ENCODE measurements at places on chromosomes 1 and 21.

DNA sequence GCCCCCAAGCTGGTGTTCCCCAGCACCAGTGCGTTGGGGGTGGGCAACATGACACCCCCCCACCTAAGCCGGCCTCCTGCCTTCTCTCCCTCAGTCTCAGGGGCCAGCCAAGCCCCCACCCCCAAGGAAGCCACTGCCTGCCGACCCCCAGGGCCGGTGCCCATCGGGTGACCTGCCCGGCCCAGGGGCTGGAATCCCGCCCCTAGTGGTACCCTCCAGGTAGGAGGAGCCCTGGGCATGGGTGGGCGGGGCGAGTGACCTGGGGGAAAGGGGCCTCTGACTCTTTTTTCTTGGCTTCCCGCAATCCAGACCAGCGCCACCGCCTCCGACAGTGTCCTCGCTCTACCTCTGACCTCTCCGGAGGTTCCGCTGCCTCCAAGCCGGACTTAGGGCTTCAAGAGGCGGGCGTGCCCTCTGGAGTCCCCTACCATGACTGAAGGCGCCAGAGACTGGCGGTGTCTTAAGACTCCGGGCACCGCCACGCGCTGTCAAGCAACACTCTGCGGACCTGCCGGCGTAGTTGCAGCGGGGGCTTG lies 1.3 kb upstream of the EFNA4 start:
- no peak for DNase-seq

GRCh38 chr1:194369060-194369459 lies 1182.6 kb upstream of the B3GALT2 start:
- no peak for DNase-seq

GRCh38 chr21:40851749-40852148 lies 4.8 kb upstream of the DSCAM start:
- no peak for DNase-seq

GRCh38 chr1:31426249-31426922 lies 13.4 kb downstream of the SERINC2 start:
- no peak for DNase-seq

- no peak for DNase-seq
These were observed 145.7 kb downstream of the CASZ1 start for GRCh38 chr1:10650556-10651388.

DNA sequence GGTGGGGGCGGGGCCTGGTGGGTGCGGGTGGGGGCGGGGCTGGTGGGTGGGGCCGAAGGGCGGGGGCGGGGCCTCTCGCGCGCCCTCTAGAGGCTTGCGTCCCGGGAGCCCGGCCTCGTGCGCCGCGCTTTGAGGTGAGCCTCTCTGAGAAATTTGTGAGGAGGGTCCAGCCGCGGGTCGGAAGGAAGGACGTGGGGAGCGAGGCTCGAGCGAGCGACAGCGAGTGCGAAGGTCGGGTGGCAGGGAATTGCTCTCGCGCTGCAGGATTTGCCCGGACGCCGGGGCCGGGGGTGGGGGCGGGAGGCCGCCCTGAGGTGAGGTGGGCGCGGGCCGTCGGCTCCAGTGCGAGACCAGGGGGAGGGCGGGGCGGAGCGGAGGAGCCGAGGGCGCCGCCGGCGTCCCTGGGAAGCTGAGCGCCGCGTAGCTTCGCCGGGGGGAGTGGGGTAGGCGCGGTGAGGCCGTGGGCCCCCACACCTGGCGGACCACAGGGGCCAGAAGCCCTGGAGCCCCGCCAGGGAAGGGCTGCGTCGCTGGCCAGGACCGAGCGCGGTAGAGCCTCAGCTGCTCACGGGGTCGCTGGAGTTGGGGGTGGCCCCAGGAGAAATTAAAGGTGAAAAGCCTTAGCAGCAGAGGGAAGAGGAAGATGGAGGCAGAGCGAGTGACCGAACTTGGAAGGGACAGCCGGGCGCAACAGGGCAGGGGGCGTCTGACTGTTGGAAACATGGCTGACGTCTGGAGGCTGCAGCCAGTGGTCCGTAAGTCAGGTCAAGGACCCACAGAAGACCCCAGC lies 754 bp upstream of the LSS start:
- no peak for DNase-seq

DNA sequence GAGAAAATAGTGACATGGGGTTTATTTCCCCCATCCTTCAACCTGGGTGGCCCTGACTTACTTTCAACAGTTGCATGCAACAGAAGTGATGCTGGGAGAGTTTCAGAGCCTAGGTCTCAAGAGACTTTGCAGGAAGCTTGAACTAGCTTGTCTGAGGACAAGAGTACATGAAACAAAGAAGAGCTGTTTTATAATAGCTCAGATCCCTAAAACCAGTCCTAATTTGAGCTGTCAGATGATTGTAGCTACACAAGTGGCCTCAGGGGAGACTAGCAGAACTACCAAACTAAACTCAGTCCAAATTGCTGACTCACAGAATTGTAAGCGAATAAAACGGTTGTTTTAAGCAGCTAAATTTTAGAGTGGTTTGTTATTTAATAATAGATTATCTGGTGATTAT lies 17.1 kb downstream of the RC3H1 start:
- DNase-seq = no peak

- DNase-seq = no peak
These were observed 112.2 kb downstream of the MAP3K21 start for GRCh38 chr1:233439721-233440120.

- DNase-seq = no peak
These were observed 12.7 kb upstream of the IFNGR2 start for GRCh38 chr21:33390479-33390878.

DNA sequence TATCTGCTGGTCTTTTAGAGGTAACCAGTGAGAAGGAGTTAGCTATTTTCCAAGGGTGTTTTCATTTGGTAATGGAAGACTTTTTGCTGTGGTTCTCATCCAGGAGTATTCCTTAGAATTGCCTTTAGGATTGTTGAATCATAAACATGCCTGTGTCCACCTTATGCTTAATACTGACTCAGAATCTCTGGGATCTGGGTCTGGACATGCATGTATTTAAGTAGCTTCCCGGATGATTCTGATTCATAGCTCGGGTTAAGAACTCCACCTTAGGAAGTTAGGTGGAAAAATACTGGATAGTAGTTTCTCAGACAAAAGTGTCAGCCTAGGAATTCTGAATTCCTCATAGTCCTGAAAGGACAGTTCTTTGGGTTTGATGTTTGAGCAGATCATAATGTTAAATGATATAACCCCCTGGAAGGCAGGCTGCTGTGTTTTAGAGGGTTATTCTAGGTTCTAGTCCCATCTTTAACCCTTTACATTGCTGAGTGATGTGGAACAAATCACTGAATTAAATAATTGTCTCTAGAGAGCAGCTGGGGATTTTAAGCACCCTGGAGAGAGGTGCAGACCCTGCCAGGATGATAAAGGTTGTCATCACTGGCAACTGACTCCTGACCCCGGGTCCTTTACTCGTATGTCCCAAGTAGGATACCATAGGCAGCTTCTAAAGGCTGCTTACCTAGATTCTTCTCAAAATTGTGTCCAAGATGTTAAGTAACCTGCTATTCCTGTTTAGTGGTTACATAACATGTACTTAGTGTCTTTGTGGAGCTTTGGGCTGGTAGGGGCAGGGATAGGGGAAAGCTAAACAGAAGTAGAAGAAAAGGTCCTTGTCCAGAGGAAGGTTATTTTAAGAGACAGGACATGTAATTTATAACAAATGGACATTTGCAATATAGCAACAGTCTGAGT lies 14.5 kb upstream of the C4BPB start:
- no peak for DNase-seq

DNA sequence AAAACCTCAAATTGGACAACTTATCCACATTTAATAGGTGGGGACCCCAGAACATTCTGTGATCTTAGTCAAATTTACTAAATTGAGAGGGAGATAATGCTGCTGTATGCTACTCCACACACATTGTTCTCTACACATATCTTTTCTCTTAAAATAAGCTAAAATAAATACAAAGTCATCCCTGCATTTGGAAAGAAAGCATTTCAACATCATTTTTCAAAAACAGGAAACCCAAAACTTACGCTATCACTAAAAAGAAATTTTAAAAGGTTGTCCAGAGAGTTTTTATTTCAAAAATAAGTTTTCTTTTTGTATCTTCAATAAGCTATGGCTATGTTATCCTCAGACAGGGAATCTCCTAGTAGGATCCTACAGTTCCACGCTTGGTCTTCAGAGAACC lies 19.5 kb upstream of the OR6N2 start:
- no peak for DNase-seq

- no peak for DNase-seq
These were observed 13.6 kb upstream of the CDK11B start for GRCh38 chr1:1672181-1672965.

- DNase-seq = no peak
These were observed 25.2 kb upstream of the DYRK1A start for GRCh38 chr21:37341254-37341960.

GRCh38 chr1:1136547-1137230 lies 20.8 kb upstream of the C1orf159 start:
- DNase-seq = no peak

DNA sequence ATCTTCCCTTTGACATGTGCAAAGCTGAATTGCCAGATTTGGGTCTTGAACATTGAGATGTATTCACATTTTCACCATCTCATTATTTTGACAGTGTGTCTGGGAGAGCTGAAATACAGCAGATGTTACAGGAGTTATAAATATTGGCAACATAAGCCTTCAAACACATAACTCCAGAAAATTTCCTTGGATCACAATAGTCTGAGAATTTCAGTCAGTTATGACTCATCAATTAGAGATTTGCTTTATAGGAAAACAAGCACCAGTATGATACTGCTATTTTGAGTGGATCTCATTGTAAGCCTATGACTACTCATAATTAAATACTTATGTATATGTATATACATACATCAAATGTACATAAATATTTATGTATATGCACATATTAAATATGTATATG lies 1171.8 kb downstream of the AMY1C start:
- DNase-seq = no peak

- DNase-seq = no peak
These were observed 32.3 kb upstream of the ID3 start for GRCh38 chr1:23591460-23592208.

GRCh38 chr1:154443274-154444013 lies 38.3 kb downstream of the IL6R start:
- DNase-seq = no peak
